Stimulated activated CD8-positive, alpha-beta memory T cell treated with anti-CD3 and anti-CD28 coated beads, Interleukin-15, amount 100 ng/mL, for 4 hours (primary cell): ENCODE measurements at places on chromosomes 4 and X.

- no peak for DNase-seq
Observed at GRCh38 chr4:1209821-1210220, 37.4 kb upstream of the SPON2 start.

DNA sequence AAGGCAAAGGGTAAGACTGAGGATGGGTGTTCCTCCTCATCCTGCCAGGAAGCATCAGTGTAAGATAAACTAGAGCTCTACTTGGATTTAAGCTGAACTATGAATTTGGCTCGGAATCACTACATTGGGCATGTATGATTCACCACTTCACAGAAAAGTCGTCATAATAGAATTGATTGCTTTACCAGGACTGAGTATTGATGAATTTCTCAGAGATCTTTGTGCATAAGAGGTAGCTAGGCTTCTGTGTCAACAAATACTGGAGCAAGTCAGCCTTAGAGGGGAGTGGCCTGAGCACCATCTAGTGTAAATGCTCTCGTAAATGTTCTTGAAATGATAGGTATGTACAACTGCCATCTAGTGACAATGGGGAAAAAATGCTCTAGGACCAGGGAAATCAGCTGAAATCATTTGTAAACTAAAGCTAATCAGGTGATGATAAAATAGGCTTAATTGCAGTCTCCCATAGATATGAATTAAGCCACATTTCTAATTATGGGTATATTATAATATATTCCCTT is 309.5 kb upstream of the FMR1 start:
- no peak for DNase-seq

DNA sequence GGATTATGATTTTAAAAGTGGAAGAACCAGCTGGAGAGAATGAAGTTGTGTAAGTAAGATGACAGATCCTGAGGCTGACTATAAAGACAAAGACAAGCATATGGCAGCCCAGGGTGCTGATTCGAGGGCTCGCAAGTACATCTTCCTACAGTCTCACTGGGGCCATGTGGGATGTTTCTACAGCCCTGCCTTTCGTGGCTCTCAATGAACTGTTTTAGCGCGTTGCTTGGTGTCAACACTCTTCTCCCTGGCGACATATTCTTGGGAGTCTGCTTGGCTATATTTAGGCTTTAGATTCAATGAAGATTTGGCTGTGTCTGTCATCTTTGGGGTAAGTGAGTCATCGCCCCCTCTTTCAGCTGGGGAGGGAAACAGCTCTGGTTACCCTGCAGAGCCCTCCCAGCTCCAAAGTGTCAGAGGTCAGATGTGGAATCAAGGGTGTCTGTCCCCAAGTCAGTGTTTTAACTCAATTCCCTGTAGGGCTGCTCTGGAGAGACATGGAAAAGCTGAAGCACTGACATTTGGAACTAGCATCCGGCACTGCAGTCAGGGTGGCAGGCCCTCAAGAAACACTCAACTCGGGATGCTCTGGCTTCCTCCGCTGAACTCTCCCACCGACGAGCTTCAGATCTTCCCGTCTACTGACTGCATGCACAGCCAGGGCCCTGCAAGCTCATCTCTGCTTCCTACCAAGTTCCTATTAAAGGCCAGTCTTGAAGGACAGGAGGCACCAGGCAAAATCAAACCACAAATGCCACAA is 65.7 kb downstream of the GATB start:
- no peak for DNase-seq

DNA sequence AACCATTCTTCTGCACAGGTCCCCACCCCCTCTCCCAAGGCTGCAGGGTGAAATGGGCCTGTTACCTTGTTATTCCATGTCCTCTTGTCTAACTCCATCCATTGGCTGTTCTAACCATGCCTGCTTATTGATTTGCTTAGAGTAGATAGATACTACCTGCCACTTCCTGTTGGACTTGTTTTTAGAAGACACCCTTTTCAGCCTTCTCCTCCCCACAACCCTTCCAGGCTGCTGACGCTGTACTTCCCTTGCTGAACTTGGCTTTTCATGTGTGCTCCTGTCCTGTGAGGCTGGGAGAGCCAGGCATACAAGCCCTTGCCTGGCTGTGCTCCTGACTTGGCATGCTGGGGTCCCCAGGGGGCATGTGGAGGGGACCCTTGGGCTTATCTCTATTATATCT is 81.9 kb downstream of the AASDH start:
- DNase-seq = no peak

GRCh38 chr4:17511509-17511949 is 361 bp downstream of the QDPR start:
- DNase-seq = no peak
